ENCODE measurements at places on chromosomes 13 and 19.

DNA sequence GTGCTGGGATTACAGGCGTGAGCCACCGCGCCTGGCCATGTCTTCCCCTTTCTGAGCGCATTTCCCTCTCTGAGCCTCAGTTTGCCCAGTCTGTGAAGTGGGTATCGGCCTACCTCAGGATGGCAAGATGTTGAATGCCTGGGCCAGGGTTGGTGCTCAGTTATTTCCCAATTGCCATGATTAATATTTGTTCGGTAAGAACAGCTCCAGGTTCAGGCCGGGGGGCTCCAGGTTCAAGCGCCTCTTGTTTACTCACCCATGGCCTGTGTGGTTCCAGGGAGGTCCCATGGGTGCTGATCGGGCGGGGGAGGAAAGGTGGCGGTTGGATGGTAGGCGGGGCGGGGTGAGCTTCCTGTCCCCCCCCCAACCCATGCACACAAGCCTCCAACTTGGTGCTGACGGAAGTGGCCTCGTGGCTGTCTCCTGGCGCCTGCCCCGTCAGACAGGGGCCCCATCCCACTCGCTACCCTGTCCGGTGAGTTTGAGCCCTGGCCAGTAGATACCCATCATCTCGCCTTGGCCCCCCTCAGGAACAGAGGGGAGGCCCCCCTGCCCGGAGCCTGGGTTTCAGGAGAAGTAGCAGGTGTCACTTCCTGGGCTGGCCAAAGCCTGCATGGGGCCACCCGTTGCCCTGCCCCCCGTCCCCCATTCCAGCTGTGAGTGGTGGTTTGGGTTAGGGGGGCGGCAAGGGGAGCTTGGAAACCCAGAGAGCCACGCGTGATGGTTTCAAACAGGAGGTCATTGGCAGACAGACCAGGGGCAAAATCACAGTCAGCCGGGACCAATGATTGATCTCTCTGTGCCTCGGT, at the start of gene FCHO1:
FCHO1 (plus strand) TSS at position 375 of the 809 bp plus-strand sequence. CDS start 3,688 bp downstream, outside the sequence.
- no peak for DNase-seq

- DNase-seq: peak; percentile 78
Observed at GRCh38 chr19:48877855-48878195, 5.6 kb downstream of the PPP1R15A start.

GRCh38 chr19:48999481-49000325, 6.0 kb downstream of the RUVBL2 start:
- peak; percentile 76 for DNase-seq

- DNase-seq: peak; percentile 70
Observed at GRCh38 chr19:14031719-14032480, at the start of gene IL27RA. Gene IL27RA (plus strand): TSS chr19:14031762. CDS start chr19:14031873, 111 bp downstream.

DNA sequence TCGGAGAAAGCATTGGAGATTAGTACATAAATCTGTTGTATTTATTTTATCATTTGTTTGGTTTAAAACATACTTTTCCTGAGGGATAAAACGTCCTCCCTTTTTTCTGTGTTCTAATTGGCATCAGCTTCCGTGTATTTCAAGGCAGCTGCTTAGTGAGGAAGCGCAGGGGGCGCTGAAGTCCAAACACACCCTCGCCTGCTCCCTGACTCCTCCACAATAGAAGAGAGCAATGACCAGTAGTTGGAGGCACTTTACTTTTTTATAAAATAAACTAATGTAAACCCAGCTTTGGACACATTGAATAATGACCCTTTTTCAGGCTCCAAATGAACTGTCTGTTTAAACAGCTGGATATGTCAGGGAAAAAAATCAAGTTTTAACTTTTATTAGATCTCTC, 79.9 kb downstream of the RNASEH2B start:
- peak; percentile 50 for DNase-seq

DNA sequence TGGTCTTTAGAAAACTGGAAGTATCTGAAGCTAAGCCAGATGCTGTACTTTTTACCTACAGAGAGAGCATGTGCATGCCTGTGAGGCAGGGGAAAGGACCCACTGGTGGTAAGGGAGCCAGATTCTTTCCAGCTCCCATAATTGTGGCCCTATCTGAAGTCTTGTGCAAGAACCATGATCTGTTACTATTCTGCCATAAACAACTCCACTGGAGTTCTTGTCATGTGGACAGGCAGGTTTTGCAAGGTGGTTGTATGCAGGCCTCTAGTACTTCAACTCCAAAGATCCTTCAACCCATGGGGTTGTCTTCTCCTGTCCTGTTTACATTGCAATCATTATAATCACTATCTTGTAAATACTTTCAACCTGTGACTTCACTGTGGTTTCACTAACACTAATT, 14.1 kb downstream of the PROSER1 start:
- peak; percentile 84 for DNase-seq

GRCh38 chr19:49557641-49558325, 22.6 kb downstream of the NOSIP start:
- no peak for DNase-seq

DNA sequence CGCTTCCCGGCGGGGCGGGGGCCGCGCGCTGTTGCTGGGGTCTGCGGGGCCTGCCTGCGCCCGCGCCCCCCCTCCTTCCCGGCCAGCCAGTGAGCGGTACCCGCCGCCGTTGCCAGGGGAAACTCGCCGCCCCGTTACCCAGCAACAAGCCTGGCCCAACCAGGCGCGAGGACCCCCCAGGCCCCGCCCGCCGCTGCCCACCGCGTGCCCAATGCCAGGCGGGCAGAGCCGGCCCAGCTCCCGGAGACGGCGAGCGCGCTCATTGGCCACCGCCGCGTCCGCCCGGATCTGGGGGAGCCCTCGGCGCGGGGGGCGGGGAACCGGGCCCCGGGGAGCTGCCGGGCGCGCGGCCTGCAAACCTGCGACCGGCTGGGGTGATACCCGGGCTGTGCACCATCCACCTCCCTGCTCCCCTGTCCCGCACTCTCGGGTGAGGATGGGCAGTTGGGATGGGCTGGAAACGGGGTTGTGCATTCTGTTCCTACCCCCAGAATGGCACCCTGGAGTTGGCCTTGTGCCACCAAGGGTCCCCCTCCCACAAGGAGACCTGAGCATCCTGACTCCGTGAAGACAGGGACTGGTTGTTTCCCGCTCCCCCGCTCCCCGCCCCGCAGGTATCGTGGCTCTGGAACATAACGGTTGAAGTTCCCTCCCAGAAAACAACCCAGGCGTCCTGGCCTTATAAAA, 8.8 kb upstream of the BBC3 start:
- DNase-seq: no peak

- no peak for DNase-seq
Observed at GRCh38 chr13:41919741-41920487, 41.0 kb downstream of the VWA8 start.

- no peak for DNase-seq
Observed at GRCh38 chr13:61039302-61039701, 376.3 kb downstream of the PCDH20 start.

GRCh38 chr13:106599875-106600797, 32.2 kb upstream of the ARGLU1 start:
- DNase-seq: peak; percentile 65
